ENCODE measurements at places on chromosomes 7 and 10.
A peak's percentile ranks its signal among the peaks of the same experiment; 100 is the strongest.

DNA sequence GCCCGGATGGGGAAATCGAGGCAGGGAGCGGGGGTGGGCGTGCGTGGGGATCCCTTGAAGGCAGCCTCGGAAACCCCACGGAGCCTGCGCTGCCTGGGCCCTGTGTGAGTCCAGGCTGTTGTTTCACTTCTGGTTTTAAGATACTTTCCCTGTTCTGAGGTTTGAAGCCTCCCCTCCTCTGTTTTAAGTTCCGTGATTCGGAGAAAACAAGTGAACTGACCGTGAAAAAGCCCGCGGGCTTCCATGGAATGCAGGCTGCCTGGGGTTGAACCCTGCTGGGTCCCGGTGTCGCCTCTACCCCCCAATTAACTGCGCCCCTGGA is 401 bp downstream of the LRRC27 start:
- DNase-seq = peak; percentile 84

DNA sequence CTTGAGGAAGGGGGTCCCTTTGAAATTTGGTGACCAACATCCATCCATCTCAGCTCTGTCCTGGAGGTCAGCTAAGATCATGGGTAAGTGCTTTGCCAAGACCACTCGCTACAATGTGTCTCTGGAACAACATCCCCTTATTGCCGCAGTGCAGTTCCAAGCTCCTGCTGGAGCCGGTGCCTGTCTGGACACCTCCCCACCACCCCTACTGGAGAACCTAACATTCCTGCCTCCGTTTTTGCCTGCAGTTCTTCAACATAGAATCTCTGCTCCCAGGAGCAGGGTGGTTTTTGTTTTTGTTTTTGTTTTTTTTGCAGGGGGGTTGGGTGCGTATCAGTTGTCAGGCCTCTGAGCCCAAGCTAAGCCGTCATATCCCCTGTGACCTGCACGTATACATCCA is 51.2 kb upstream of the FXYD4 start:
- DNase-seq = no peak

GRCh38 chr10:27995311-27995710 is 3.6 kb downstream of the ODAD2 start:
- no peak for DNase-seq

DNA sequence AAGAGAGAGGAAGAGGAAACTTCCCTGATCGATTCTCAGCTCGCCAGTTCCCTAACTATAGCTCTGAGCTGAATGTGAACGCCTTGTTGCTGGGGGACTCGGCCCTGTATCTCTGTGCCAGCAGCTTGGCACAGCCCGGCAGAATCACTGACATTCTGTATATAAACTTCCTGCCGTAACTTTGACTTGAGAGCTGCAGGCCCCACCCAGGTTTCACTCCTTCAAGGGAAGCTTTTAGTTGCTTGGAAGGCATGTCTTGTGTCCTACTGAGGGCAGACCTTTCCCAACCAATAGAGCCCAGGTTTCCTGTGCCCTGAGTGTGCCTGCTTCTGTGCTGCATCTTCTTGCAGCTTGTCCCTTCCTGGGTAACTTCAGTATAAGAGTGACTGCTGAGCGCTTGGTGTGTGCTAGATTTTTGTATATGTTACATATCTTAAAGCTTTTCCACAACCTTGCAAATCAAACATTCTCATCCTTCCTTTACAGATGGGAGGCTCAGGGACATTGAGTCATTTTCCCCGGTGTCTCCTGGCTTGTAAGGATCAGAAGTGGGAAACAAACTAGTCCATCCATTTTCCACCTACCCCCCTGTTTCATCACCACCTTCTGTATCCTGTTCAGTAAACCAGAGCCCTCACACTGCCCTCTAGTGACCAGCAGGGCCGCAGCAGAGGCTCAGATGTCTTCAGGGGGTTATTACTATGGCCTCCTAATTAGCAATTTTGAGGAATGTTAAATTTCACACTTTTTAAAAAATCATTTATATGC is 225.2 kb upstream of the PRSS58 start:
- DNase-seq = peak; percentile 71

DNA sequence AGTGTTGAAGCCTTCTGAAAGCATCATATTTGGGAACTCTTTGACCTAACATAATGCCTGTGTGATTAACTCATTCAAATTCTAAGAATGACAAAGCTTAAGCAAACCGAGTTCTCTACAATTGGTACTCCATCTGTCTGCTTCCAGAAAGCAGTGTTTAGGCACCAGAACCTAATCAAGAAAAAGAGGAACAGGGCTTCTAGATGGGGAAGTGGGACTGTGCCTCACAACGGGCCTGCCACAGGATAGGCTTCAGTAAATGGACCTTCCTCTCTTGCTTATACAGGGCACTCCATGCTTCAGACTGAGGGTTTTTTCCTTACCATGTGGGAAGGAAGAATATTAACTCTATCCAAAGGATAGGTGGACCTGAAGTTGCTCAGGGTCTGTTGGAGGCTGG is 808.1 kb downstream of the XPNPEP1 start:
- DNase-seq = no peak

DNA sequence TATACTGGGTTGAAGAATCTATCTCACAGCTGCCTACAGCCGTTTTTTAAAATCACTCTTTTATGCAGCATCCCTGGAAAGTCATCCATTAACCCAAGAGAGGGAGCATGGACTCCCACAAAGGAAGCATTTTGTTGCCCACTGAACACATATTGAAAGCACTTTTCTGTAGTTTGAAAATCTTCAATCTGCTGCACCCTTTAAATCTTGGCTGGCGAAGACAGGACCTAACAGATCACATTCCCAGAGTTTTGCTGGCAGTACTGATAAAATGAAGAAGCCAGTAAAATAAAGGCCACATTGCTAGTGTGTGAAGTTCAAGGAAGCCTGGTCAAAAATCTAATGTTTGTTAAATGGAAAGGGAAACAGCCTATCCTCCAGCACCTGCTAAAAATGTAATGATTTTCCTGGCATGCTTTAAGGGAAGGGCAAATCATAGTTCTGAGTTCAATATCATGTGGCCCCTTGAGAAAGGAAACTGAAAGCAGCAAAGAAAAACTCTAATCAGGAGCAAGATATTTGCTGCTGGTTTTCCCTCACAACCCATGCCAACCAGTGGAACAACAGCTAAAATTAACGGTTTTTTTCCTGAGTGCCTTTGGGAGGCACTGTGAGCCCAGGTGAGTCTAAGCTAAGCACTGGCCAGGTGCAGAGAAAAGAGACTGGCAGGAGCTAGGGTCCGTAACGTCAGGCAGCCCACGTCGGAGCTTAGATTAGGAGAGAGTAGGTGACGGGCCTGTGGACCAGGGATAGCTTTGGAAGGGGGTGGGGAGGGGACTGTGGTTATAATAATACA is 97.9 kb upstream of the PALS2 start:
- no peak for DNase-seq

GRCh38 chr7:103630318-103630717 is 184.3 kb upstream of the SLC26A5 start:
- no peak for DNase-seq

- no peak for DNase-seq
These were observed 49.0 kb upstream of the ARHGAP12 start for GRCh38 chr10:31977440-31978155.

DNA sequence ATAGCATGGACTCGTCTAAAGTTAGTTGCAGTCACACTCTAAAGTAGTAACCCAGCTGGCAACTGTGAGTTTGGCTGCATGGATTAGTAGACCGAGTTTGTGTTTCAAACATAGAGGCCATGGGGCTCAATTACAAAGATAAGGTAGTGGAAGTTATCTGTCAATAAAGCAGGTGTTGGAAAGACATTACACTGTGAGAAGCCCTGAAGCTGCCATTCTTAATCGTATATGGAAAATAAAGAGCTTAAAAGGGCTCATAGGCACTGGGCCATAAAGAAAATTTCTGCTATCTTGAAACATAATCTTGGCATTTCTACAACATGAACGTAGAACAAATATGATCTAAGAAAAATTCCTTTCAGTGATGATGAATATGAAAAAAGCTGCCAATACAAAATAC is 837.7 kb downstream of the REEP3 start:
- DNase-seq = no peak

GRCh38 chr7:4549681-4550080 is 132.4 kb upstream of the FOXK1 start:
- DNase-seq = no peak

- DNase-seq = no peak
These were observed 153.2 kb downstream of the NRBF2 start for GRCh38 chr10:63286340-63286739.

GRCh38 chr7:128171342-128171918 is 69.6 kb upstream of the LEP start:
- DNase-seq = no peak

Data from NAMALWA (cell line).